Astrocyte of the spinal cord (primary cell): ENCODE measurements at places on chromosomes 3 and 15.

- no peak for DNase-seq
These were observed 10.9 kb upstream of the OXTR start for GRCh38 chr3:8780279-8780678.

DNA sequence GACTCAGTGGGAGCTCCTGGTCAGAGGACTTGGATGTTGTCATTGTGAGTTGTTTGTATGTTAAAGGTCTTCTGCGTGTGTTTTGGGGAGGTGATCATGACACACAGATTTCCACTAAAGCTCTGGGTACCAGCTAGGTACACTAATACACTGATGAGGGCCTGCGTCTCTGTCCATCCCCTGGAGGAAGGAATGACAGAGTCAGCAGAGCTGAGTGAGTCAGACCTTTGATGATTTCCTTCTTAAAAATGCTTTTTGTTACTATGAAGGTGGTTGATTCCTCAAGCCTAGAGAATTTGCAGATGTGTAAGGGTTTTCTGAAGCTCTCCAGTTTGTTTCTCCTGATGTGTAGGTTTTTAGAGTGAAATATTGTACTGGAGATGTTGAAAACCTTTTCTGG lies 424.1 kb upstream of the TPM1 start:
- DNase-seq, result peak; percentile 79

GRCh38 chr15:44719293-44719999 lies 8.1 kb downstream of the B2M start:
- peak; percentile 22 for DNase-seq

GRCh38 chr3:23435318-23435717 lies 232.2 kb downstream of the UBE2E2 start:
- no peak for DNase-seq

GRCh38 chr3:156788846-156789245 lies 37.3 kb upstream of the LEKR1 start:
- DNase-seq, result no peak

DNA sequence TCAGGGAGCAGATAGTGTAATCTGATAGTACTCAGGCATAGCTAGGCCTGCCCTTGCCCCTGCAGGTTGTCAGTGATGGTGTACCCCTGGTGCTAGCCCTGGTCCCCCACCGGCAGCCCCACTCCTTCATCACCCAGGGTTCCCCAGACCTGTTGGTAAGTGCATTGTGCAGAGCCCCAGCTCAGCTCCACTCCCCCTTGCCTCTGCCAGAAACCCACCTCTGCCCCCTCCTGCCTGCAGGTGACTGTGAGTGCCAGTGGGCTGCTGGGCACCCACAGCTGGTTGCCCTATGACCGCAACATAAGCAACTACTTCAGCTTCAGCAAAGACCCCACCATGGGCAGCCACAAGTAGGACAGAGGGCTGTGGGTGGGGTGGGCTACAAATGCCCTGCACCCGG lies 27.5 kb downstream of the NBEAL2 start:
- no peak for DNase-seq

GRCh38 chr15:93610944-93611343 lies 521.9 kb upstream of the RGMA start:
- no peak for DNase-seq

DNA sequence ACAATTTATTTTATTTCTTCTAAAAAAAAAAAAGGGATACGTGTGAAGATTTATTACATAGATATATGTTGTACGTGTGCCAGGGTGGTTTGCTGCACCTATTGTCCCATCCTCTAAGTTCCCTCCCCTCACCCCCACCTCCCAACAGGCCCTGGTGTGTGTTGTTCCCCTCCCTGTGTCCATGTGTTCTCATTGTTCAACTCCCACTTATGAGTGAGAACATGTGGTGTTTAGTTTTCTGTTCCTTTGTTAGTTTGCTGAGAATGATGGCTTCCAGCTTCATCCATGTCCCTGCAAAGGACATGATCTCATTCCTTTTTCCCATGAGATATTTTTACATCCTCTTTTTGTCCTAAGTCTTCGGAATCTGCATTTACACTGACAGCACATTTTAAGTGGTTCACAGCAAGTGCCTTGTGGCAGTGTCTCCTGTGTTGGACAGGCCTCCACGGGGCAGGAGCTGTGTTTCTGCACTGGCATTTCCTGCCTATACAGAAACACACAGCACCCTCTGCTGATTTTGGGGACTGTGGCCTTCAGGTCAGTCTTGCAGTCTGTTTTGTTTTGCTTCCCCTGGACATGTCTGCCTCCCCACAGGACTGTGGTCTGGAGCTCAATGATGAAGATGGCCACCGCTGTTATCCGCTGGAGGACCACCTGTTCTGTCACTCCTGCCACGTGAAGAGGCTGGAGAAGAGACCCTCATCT lies 12.7 kb upstream of the SACM1L start:
- DNase-seq, result no peak

GRCh38 chr3:33826688-33827087 lies 28.3 kb downstream of the PDCD6IP start:
- DNase-seq, result peak; percentile 44

DNA sequence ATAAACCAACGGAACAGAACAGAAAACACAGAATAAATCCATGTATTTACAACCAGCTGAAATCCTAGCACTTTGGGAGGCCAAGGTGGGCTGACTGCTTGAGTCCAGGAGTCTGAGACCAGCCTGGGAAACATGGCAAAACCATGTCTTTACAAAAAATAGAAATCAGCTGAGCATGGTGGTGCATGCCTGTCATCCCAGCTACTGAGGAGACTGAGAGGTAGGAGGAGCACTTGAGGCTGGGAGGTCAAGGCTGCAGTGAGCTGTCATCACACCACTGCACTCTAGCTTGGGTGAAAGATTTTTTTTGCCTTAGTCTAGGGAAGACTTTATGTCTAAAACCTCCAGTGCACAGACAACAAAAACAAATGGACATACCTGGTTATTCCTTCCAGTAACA lies 120.7 kb downstream of the STT3B start:
- no peak for DNase-seq

- DNase-seq, result no peak
These were observed 14.1 kb downstream of the MRPS22 start for GRCh38 chr3:139357899-139358298.

DNA sequence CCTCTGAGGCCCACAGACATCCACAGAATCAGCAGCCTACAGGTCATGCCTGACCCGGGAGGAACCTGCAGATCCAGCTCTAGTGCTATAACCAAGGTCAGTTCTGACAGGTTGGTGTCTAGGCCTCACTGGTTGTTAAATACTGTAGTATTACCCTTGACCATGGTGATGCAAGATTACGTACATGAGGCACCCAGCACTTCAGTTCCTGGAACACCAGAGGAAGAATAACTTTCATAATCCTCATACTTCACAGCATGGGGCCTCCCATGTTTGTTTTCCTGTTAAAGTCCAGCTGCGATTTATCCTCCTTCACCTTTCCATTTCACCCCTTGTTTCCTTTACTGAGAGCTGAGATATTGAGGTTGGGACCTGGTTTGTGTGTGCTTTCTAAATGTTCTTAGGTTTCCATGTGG lies 34.4 kb upstream of the GLCE start:
- DNase-seq, result peak; percentile 95

DNA sequence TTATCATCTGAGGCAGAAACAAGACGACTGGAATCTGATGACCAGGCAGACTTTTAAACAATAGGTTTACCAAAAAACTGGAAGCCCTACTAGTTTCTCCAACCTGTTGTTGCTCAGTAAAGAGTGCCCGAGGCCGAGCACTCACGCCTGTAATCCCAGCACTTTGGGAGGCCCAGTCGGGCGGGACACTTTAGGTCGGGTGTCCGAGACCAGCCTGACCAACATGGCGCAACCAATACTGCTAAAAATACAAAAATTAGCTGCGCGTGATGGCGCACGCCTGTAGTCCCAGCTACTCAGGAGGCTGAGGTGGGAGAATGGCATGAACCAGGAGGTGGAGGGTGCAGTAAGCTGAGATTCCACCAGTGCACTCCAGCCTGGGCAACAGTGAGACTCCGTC lies 1.1 kb upstream of the WDR5B start:
- peak; percentile 9 for DNase-seq

DNA sequence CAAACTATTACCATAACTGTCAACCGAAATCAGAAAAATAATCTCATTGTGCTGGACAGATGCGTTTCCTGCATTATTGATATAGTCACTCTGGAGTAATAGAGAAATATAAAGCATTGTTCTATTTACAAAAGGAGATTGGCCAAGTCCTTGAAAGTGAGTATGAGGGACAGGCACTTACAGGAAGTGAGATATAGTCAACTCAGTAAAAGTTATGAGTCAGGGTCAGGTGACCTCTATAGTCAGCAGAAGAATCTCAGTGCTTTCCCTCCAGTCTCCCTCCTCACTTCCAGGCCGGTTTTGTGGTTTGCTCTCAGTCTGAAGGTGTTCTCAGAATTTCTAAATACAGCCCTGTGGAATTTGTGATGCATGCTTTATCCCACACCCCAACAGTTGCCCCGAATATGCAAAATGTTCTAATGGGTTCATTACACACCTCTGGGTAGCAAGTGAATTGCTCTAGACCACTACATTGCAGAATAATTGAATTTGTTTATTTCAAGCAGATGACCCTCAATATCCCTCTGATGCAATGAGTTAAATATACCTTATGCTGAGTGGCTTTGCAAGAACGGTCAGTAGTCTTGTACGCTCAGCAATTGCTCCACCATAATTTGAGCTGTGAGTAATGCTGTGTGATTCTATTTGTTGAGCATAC lies 787.7 kb downstream of the MCTP2 start:
- DNase-seq, result peak; percentile 72

GRCh38 chr3:113038328-113038727 lies 47.5 kb downstream of the GTPBP8 start:
- DNase-seq, result no peak

DNA sequence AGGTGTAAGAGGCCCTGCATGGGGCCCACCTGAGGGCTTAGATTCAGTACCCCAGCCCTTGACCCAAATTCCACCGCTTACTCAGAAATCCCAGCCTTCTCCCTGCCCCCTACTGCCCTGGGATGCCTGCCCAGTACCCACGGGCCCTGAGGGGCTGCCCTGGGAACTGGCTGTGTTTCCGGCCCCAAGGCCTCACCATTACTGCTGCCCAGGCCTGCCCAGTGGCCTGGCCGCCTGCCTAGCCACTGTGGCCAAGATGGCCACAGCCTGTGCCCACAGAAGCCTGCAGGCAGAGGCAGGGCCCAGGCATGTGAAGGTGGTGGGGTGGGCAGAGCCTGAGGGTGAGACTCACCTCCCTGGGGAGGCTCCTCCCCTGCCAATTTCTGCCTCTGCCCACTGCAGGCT lies 6.1 kb upstream of the PRKCD start:
- DNase-seq, result no peak

DNA sequence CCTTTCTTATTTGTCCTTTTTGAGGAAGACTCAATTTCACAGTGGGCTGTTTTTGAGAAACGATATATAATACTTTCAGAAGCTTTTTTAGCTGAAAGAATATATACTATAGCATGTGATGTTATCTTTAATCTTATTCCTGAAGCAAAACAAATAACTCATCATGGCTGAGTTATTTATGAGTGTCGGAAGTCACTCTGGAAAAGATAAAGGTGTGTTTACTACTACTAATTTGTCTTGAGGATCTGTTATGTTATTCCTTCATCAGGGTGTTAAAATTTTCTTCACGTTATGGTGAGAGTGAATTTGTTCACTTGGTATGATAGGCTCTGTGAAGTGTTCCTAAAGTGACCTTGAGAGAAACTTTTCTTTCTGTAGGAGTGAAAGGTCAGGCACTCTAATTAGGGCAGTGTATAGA lies 4.7 kb downstream of the TCF12 start:
- no peak for DNase-seq

GRCh38 chr15:77015646-77016320 lies 20.9 kb downstream of the PSTPIP1 start:
- DNase-seq, result no peak
